ENCODE measurements at places on chromosomes 3 and 15.

- DNase-seq, result no peak
Observed at GRCh38 chr3:37307321-37307720, 132.9 kb upstream of the LRRFIP2 start.

DNA sequence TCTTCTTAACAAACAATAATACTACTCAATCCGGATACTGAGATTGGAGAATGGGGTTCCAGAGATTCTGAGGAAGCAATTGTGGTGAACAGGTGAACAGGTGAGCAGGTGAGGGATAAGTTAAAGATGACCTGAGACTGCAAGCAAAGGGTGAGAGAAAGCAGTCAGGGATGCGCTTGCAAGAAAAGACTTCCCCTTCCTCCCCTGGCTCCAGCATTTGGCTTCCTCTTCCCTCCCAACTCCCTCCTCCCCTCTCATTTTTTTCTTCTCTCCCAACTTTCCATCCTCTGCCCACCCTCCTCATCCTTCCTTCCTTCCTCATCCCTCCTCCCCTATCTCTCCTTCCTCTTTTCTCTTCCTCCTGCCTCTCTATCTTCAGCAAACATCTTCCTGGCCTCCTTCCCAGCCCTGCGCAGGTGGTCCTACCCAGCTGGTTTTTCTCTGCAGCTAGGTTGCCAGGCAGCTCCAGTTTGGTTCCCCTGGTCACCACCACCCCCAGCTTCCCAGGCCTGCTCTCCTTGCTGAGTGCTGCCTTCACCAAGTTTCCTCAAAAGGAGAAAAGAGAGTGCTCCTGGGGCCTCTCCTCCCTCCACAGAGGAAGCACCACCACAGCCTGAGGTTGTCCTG is 10.4 kb upstream of the VIPR1 start:
- no peak for DNase-seq

DNA sequence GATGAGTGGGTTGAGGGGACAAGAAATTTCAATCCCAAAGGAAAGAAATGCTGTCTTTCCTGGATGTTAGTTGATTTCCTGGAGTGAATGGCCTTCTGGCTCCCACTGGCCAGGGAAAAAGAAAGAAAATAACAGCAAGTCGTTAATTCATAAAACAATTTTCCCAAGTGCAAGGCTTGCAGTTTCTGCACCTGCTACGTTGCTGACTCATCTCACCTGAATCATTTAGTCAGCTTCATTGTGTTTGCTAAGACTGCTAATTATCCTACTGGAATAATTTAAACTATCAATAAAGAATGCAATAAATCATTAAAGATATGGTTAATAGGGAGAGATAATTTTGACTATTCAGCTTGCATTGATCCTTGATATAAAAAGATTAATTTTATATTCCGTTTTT is 387.6 kb downstream of the ROBO2 start:
- no peak for DNase-seq

- no peak for DNase-seq
Observed at GRCh38 chr15:71448688-71449114, 333.4 kb downstream of the THSD4 start.

DNA sequence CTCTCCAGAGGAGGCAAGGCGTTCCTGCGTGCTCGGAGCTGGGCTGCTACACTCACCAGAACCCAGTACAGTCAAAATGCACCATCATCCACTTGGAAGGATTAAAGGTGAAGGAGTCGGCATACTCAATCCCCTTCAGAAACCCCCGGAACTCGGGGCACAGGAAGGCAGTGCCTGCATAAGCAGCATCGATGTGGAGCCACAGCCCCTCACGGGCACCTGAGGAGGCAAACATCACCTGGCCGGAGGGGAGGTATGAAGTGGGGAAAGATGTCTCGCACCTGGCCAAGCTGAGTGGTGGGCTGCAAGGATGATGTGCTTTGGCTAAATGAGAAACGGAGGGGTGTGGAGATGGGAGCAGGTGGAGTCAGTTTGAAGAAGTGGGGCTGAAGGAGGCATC is 13.0 kb downstream of the HDC start:
- DNase-seq, result no peak
